Hepatocyte (in vitro differentiated cells): ENCODE measurements at places on chromosomes 7 and 10. TPM values are rescaled to one million over a fixed set of nuclear protein-coding genes. Genes with fewer than 3 reads are reported as not detected.
A peak's percentile ranks its signal among the peaks of the same experiment; 100 is the strongest.

The INA gene
- 0.71 TPM in 1 of 2 replicates, not detected in the other for polyA plus RNA-seq

The SCIN gene
- 4.4 and 6.3 TPM in 2 replicates for polyA plus RNA-seq

The NKX1-2 gene
- 0.22 and 0.64 TPM in 2 replicates for polyA plus RNA-seq

The CYP2C9 gene
- polyA plus RNA-seq = 32.1 and 39.3 TPM in 2 replicates

- no peaks in the 10 kb centered on the region for H3K27me3 ChIP-seq
- H3K4me1 ChIP-seq = no peaks in the 10 kb centered on the region
- H3K27ac ChIP-seq = no peak overlapping the region
- DNase-seq = no peak
- no peaks in the 10 kb centered on the region for H3K36me3 ChIP-seq
- H3K4me3 ChIP-seq = no peak overlapping the region
Measured at GRCh38 chr7:98212532-98213041, 1.3 kb downstream of the BHLHA15 start.

DNA sequence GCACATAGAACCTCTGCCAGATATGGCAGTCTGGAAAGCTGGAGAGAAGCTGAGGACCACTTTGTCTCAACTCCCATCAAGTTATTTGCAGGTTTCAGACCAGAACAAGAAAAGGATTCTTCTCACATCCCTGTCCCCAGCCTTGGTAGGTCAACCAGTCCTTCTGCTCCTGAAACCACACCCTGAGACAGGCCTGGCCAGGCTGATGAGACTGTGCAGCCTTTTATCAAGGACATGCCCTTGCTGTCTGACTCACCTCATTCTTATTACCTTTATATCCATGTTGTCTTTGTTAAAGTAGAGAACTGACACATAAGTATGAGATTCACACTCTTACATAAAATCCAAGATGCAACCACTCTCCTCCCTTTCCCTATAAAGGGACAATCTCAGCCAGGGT lies 354.9 kb downstream of the PLXNA4 start:
- H3K36me3 ChIP-seq = no peaks in the 10 kb centered on the region
- no peaks in the 10 kb centered on the region for H3K4me1 ChIP-seq
- no peak for DNase-seq
- H3K27ac ChIP-seq = no peak overlapping the region

DNA sequence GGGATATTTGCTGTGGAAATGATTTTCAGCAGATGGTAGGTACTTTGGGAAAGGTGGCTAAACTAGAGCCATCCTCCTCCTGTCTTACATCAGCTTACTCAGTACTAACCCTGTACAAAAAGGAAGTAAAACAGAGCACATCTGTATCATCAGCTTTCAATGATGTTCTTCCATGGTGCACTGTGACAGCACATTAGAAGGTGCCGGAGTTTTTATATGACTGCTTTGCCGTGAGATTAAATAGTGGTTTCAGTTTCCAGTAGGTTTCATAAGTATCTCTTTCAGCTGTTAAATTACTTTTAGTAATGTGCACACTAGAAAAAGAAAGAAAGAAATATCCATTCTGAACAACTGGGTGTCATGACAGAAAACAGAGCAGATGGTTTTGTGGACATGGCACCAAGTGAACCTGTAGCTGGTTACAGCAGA lies 86.5 kb downstream of the ARID5B start:
- no peak for DNase-seq
- H3K27ac ChIP-seq = peak overlapping the region; percentile 33
- H3K4me1 ChIP-seq = peaks cover 17% of the 10 kb centered on the region
- H3K27me3 ChIP-seq = no peaks in the 10 kb centered on the region

- no peak overlapping the region for H3K4me3 ChIP-seq
- H3K27me3 ChIP-seq = no peaks in the 10 kb centered on the region
- no peak overlapping the region for H3K27ac ChIP-seq
- peak; percentile 38 for DNase-seq
Measured at GRCh38 chr7:47198159-47198558, 383.8 kb downstream of the TNS3 start.

- H3K27me3 ChIP-seq = peaks cover 18% of the 10 kb centered on the region
- H3K27ac ChIP-seq = no peak overlapping the region
- DNase-seq = peak; percentile 68
- H3K36me3 ChIP-seq = no peaks in the 10 kb centered on the region
- H3K4me3 ChIP-seq = no peak overlapping the region
Measured at GRCh38 chr10:97991871-97992270, 38.5 kb downstream of the CRTAC1 start.

GRCh38 chr10:31940839-31941653 lies 12.4 kb upstream of the ARHGAP12 start:
- no peaks in the 10 kb centered on the region for H3K27me3 ChIP-seq
- no peak overlapping the region for H3K4me3 ChIP-seq
- peak; percentile 83 for DNase-seq
- H3K27ac ChIP-seq = peak overlapping the region; percentile 78

DNA sequence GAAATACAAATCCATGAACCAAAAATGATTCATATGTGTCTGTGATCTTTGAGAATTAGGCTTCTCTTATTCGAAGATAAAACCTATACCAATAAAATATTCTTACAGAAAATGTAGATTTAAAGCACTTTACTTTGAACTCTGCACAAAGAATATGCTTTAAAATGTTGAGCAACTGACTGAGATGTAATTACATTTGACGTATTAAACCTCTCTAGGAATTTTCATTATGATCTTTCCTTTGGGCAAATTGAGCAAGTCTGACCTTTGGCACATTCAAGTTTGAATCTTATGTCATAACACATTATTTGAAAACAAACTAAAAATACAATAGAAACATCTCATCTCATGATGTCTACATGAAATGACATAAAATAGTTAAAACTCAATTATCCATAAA lies 69.2 kb upstream of the AHR start:
- H3K36me3 ChIP-seq = no peaks in the 10 kb centered on the region
- no peaks in the 10 kb centered on the region for H3K27me3 ChIP-seq
- H3K4me3 ChIP-seq = no peak overlapping the region
- no peak overlapping the region for H3K27ac ChIP-seq
- DNase-seq = no peak

GRCh38 chr7:33143996-33144718 lies 14.8 kb downstream of the BBS9 start:
- no peak overlapping the region for H3K4me3 ChIP-seq
- no peaks in the 10 kb centered on the region for H3K36me3 ChIP-seq
- no peak overlapping the region for H3K27ac ChIP-seq
- DNase-seq = no peak
- H3K27me3 ChIP-seq = no peaks in the 10 kb centered on the region

DNA sequence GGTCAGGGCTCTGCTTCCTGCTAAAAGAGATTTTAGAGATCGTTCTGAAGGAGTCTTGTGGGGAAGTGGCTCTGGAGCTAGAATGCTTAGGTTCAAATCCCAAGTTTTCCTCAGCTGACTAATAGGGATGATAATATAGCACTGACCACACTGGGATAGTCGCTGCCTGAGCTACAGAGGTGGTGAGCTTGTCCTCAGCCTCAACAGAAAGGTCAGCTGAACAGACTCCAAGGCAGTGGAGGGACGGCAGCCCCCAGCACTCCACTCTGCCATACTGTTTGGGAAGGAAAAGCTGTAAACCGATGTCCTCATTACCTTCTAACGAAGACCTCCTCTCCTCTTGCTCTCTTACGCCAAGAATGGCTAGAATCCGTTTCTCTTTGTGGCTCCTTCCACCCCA lies 36.2 kb downstream of the KAT6B start:
- H3K4me3 ChIP-seq = no peak overlapping the region
- H3K4me1 ChIP-seq = no peaks in the 10 kb centered on the region
- H3K27me3 ChIP-seq = no peaks in the 10 kb centered on the region
- DNase-seq = no peak

DNA sequence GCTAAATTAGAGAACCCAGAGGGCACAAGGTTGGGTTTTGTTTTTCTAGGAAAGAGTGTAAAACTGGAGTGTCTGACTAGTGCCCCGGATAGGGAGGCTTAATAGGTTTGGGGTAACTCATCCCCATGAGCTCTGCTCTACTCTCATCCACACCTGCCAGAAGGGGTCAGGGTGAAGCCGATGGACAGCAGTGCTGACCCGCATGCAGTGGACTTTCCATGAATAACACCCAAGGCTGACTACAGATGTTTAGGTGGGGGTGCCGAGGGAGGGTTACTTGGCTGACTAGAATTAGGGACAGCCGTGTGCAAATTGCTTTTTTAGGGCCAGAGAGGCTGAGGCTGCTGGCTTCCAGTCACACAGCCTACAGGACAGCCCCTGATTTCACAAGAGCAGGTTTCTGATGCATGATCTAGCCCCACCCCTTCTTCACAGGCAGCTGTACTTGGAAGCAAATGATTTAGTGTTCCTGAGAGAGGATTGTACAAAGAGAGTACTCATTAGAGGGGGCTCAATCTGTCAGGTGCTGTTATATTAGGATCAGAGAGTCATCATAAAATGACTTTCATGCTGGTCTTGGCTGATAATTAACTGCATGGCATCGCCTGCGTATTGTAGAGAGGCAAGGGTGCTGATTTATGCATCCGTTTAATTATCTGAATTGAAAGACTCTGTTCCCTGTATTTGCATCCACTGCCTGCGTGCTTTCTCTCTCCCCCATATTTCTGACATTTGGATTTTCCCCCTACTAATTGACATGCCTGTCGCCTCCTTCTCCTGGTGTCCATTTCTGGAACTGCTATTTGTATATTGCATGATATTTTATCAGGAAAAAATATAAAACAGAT lies 9.5 kb downstream of the INHBA start:
- H3K4me3 ChIP-seq = no peak overlapping the region
- peaks cover 21% of the 10 kb centered on the region for H3K4me1 ChIP-seq
- no peaks in the 10 kb centered on the region for H3K36me3 ChIP-seq
- H3K27me3 ChIP-seq = peaks cover 7% of the 10 kb centered on the region

- H3K4me3 ChIP-seq = no peak overlapping the region
- DNase-seq = no peak
- no peaks in the 10 kb centered on the region for H3K27me3 ChIP-seq
- H3K27ac ChIP-seq = no peak overlapping the region
- H3K36me3 ChIP-seq = no peaks in the 10 kb centered on the region
Measured at GRCh38 chr10:91976317-91977051, 52.9 kb downstream of the BTAF1 start.

DNA sequence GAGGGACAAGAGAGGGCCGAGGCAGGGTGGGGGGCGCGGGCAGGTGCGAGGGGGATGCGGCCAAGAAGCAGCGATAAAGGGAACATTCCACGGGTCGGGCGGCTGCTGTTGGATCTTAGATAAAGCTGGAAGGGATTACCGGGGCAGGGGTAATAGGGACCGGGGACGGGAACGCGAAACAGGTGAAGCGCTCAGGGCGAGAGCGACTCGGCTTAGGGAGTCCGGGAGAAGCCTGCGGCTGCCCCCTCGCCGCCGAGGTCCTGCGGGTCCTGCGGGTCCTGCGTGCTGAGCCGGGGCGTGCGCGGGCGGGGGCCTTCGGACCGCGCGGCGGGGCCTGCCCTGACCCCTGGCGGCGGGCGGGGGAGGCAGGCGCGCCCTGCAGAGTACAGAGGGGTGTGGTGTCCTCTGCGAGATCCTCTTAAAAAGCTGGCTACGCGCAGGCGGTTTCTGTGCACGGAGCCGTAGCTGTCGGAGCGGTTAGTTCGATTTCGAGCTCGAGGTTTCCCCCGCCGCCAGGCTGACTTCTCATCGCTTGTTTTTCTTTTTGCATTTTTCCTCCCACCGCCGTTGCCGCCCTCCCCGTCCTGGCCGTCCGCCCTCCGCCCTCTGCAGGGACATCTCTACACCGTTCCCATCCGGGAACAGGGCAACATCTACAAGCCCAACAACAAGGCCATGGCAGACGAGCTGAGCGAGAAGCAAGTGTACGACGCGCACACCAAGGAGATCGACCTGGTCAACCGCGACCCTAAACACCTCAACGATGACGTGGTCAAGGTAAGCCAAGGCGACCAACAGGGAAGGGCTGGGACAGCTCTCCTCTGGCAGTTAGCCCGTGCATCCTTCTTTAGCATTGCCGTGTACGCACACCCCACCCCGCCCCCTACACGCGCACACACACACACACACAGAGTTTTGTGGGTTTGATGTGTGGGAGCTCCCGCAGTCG lies 1.4 kb downstream of the CAV1 start:
- peak overlapping the region; percentile 72 for H3K4me3 ChIP-seq
- H3K27ac ChIP-seq = peak overlapping the region; percentile 46
- no peaks in the 10 kb centered on the region for H3K27me3 ChIP-seq
- peak; percentile 88 for DNase-seq
- H3K4me1 ChIP-seq = peaks cover 17% of the 10 kb centered on the region

DNA sequence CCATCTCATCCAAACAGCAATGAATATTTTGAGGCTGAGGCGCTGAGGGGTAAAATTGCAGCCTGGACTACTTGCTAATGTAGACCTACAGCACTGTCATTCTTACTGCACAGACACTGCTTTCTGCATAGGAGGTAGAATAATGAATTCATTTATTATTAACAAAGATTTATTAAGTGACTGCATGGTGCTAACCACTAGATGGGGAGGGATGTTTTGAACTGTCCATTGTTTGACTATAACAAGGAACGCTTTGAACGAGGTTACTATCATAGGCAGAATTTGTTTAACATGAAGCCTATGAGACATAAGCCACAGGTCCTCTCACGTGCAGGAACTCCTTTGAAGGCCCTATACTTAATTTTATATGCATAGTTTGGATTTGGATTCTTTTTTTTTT lies 143.8 kb downstream of the CFTR start:
- no peaks in the 10 kb centered on the region for H3K27me3 ChIP-seq
- peaks cover 11% of the 10 kb centered on the region for H3K4me1 ChIP-seq
- H3K27ac ChIP-seq = no peak overlapping the region
- no peak overlapping the region for H3K4me3 ChIP-seq

GRCh38 chr7:47663213-47663612 lies 81.3 kb upstream of the TNS3 start:
- no peaks in the 10 kb centered on the region for H3K27me3 ChIP-seq
- no peak overlapping the region for H3K4me3 ChIP-seq
- peaks cover 5% of the 10 kb centered on the region for H3K4me1 ChIP-seq
- H3K27ac ChIP-seq = no peak overlapping the region
- H3K36me3 ChIP-seq = no peaks in the 10 kb centered on the region
